ENCODE measurements at places on chromosomes 1 and 21.

DNA sequence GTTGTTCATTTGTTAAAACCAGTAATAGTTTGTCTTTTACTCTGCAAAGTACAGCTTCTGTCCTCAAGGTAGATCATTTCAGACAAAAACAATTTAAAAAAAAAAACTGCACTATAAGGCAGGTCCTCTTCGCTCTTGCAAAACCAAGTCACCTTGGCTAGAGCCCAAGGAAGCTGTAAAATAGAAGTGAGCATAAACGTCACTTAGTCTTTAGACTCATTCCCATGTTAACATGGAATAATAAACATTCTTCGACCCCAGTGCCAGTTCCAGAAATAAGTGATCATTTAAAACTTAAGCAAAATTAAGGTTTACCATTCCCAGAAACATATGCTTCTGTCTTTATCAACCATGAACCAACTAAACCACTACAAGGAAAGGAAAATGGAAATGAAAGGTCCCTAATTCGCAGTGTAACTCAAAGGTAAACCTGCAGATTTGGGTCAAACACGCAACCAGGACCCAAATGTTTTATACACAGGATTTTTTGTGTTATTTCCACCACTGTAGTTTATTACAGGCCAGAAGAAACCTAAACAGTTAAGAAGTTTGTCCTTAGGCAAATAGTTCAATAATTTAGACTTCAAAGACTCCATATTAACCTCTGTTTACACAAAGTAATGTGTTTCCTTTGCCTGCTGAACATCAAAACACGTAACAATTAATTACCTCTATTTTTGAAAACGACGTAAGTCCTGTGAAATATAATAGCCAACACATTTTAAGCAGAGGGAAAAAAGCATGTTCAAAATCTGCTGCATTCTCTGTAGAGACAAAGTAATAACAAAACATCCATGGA lies 54.6 kb downstream of the TGFBR3 start:
- DNase-seq, result no peak

DNA sequence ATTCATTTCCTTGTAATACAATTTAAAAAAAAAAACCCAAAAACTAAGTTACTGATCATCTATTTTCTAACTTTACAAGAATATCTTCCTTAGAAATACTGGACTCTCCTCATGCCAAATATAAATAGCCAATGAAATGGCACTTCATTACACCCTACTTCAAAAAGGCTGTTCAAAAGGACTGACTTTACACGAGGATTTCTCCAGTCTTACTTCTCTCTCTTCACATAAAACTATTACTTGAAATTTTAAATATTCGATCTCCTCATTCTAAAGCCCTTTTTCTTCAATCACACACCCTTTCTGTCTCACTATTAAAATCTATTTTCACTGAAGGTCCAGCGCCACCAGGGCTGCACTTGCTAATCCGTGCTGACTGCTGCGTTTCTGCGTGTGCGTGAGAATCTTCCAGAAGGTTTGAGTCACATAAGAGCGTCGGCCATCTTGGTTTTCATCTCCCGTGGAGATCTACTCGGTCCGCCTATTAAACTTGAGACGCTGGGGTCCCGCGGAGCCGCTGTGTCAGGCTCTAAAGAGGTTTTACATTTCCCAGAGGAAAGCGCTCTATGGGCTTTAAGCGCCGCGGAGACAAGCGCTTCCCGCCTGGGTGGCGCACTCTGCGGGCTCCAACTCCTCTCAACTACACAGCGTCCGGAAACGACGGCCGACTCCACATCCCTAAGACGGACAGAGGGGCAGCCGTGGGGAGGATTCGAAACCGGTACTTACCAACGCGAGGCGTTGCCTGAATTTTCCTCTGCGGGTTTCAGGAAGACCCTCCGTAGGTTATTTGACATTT lies 631 bp downstream of the LRIF1 start:
- DNase-seq, result peak; percentile 13

- DNase-seq, result no peak
These were observed 290.9 kb downstream of the SIPA1L2 start for GRCh38 chr1:232339073-232339472.

DNA sequence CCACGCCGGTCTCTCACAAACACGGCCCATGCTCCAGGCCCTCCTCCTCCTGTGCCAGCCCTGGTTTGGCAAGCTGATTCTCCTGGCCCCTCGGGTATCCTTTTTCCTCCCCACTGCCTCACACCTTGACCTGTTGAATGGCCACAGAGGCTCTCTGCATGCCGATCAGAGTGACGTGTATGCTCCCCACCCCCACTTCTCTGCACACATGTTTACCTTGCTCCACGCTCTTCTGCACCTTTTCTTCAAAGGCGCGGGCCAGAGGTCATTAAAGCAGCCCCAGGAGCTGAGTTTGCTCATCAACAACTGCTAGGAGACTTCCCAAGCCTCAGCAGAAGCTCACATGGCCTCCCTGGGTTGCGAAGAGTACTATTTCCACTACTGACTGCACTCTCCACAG lies 139.3 kb upstream of the EDN2 start:
- no peak for DNase-seq

- no peak for DNase-seq
These were observed 507.2 kb downstream of the LTN1 start for GRCh38 chr21:28485301-28486022.

DNA sequence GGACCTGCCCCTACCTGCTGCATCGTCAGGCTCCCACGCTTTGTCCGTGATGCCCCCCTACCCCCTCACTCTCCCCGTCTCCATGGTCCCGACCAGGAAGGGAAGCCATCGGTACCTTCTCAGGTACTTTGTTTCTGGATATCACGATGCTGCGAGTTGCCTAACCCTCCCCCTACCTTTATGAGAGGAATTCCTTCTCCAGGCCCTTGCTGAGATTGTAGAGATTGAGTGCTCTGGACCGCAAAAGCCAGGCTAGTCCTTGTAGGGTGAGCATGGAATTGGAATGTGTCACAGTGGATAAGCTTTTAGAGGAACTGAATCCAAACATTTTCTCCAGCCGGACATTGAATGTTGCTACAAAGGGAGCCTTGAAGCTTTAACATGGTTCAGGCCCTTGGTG lies 8.9 kb downstream of the SPATA46 start:
- no peak for DNase-seq

DNA sequence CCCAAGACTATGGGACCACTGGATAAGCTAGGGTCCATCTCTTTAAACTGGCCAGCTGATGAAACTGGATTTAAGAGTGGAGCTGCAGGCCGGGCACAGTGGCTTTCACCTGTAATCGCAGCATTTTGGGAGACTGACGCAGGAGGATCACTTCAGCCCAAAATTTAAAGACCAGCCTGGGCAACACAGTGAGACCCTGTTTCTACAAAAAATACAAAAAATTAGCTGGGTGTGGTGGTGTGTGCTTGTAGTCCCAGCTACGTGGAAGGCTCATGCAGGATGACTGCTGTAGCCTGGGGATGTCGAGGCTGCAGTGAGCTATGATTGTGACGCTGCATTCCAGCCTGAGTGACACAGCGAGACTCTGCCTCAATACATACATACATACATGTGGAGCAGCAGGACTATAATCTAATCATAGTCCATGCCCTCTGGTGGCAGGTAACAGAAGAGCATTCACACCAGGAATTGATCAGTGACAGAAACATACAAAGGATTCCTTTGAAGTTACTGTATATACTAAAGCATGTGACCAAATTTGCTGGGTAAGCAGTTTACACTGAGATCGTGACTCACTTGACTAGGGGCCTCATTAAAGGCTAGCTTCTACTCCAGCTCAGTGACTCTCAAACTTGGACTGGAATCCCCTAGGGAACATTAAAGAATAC lies 101.5 kb upstream of the SLFNL1 start:
- DNase-seq, result no peak

DNA sequence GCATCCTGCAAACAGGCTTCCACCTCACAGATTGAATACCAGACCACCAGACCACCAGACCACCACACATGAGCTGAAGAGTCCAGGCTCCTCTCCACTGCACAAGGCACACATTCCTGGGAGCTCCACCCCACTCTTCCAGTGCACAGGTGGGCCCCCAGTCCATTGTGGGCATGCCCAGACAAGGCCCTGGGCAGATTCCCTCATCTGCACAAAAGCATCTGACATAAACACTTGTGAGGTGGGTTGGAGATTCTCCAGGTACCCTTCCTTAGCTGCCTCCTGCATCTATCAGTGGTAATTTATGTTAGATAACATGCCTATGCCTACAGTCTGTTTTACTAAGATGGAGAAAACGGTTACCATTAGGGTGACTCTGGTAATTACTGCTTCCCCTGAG lies 11.6 kb upstream of the CTBS start:
- DNase-seq, result no peak
